GM04504 (cell line): ENCODE measurements at places on chromosomes 5 and 9.

GRCh38 chr5:9263656-9264055 is 282.2 kb downstream of the SEMA5A start:
- DNase-seq = no peak

DNA sequence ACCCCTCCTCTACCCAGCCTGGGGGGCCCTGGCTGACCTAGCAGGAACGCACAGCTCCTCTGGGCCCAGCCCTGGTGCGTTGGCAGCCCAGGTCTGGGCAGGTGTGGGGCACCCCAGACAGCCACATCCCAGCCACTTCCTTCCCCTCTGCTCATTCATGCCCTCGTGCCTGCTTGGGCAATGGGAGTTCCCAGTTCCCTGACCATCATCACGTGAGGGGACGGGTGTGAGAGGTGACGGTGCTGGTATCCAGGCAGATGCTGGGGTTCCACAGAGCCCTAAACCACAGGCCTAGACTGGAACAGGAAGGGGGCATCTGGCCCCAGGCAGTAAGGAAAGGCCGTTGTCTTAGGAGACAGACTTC is 8.4 kb downstream of the RALGDS start:
- DNase-seq = no peak

- no peak for DNase-seq
These were observed 219.5 kb downstream of the CDK5RAP2 start for GRCh38 chr9:120360510-120360909.

GRCh38 chr9:92618633-92619225 is 51.2 kb downstream of the IPPK start:
- DNase-seq = no peak

DNA sequence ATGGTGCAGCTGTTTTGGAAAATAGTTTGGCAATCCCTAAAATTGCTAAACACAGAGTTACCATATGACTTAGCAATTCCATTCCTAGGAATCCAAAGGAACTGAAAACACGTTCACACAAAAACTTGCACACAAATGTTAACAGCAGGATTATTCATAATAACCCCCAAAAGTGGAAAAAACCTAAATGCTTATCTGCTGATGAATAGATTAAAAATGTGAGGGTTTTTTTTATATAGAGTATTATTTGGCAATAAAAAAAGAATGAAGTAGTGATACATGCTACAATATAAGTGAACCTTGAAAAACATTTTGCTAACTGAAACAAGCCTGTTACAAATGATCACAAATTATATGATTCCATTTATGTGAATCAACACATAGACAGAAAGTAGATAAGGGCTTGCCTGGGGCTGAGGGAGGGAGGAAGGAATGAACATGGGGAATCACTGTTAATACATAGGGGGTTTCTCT is 45.1 kb upstream of the TRIO start:
- DNase-seq = peak; percentile 70

DNA sequence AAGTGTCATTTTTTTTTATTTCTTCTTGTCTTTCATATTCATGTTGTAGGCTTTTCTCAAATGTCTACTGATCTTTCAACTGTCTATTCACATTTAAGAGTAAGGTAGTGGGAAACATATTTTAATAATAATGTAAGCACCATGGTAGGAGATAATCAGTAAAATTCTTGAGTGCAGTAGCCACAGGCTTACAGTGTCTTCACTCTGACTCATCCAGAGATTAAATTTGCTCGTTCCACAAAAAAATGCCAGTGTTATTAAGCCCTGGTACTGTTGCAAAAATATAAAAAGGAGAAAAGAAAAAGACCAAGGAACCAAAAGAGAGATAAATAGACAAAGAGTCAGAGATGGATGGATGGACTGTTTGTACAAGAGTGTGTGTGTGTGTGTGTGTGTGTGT is 43.0 kb downstream of the PARP8 start:
- no peak for DNase-seq

DNA sequence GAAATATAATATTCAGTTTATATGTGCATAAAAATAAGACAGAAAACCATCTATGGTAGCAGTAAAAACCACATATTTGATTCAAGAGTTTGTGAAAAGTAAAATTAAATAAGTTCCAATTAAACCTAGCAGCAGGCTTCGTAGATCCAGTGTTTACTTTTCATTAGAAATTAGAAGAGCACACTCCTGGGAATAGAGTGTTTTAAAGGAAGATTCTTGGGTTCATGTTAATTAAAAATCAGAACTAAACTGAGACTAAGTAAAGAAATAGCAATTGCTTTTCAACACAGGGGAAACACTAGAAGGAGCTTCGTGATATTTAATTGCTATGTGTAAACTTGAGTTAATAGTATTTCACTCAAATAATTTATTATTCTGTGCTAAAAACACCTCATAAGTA is 1097.8 kb upstream of the CDH18 start:
- no peak for DNase-seq

DNA sequence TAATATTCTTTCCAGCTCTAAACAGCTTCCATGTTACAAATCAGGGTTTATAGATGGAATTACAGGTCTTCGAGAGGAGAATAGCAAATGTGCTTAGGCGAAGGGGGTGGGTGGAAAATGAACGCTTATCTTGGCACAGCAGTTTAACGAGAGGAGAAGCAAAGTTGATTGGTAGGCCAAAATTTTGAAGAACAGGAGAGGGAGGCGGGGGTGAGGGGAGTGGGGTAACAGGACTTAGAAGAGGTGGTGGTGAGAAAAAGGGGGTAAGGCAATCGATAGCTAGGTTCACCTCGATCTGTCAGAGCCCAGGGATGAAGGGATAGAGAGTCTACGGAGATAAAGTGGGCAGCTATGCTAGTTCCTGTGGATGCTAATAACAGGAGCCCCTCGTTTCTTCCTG is 764 bp downstream of the ANKRA2 start:
- DNase-seq = no peak
